ENCODE measurements at places on chromosomes 12 and 14. TPM values are rescaled to one million over a fixed set of nuclear protein-coding genes. Genes with fewer than 3 reads are reported as not detected.

CDKL1 gene
- total RNA-seq = 5.9 TPM

DNA sequence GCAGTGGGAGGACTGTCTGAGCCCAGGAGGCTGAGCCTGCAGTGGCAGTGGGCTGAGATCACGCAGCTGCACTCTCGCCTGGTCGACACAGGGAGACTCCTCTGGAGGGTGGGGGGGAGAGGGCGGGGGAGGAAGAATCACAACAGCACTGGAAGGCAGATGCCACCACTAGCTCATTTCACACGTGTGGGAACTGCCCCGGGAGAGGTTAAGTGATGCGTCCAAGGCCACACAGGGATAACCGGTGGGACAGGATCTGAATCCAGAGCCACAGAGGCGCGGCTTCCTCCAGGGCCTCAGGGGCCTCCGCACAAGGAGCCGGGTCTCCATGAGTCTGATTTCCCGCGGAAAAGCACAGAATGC, 20.8 kb downstream of the STX2 start:
- no peak for DNase-seq

DNA sequence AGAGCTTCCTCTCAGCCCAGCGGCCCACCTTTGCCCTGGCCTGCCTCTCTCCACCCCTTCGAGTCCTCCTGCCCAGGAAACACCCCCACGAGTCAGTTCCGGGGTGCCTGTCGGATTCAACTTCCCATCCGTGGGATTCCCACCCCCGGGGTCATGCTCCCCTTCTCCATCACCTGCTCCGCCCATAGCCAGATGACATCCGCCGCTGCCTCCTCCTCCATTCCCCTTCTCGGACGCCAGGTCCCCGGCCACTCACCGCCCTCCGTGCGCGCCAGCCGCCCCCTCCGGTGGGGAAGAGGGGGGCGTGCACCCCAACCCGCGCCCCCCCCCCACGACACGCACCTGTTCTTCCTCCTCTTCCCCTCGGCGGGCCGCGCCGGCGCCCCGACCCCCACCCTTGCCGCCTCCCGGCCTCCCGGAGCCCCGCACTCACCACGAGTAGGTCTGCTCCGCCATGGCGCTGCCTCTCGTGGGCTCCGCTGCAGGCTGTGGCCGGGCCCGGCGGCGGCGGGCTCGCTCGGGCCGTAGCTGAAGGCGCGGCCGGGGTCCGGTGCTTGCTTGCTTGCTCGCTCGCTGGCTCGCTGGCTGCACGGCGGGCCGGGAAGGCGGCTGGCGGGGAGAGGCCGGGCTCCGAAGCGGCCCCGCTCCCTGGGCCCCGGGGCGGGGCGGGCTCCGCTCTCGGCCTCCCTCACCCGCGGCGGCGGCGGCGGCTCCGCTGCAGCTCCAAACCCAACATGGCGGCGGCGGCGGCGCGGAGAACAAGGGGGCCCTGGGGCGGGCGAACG, 554 bp downstream of the SPPL3 start:
- DNase-seq = no peak

DNA sequence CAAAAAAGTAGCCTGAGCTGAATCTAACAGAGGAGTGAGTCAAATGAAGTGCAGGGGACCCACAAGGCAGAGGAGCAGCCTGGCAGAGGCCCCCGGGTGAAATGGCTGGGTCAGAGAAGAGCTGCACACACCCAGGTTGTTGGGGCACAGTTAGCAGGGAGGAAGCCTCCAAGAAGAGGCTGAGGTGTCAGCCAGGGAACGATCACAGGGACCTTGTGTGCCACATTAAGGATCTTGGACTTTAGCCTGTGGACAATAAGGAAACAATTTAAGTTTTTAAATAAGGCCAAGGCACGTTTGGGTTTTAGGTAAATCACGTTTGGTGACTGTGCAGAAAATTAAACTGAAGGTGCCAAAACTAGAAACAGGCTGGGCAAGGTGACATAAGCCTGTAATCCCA, 35.1 kb downstream of the OR10P1 start:
- no peak for DNase-seq

DNA sequence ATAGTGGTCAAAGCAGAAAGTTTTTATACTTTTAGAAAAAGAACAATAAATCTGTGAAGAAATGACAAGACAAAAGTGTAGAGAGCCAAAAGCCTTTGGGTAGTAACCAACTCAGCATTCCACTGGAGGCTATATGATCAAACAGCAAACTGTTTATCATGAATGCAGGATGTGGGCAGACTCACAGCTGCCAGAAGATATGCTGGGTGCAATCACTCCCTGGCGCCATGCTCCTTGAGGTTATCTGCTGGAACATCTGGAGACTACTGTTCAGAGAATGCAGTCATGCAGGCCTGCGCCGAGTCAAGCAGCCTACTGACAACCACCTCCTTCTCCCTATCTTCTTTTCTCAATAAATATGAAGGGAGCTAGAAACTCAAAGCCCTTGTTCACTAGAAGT, 49.0 kb upstream of the SLC8A3 start:
- no peak for DNase-seq

DNA sequence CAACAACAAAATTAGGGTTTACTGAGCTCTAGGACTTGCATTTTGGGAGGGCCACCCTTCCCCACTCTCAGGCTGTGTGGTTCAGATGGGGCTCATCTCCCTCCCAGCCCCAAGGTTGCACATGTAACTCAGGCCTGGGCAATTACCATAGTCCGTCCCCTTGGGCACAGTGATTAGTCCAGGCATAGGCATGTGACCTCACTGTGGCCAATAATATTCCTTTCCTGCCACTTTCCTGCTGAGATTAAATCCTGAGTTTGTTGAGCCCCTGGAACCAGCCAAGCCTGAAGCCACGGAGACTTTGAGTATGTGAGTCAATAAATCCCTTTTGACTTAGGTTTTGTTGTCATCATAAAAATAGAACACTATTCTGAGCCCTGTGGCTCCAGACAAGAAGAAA, 113.0 kb downstream of the AACS start:
- DNase-seq = no peak

DNA sequence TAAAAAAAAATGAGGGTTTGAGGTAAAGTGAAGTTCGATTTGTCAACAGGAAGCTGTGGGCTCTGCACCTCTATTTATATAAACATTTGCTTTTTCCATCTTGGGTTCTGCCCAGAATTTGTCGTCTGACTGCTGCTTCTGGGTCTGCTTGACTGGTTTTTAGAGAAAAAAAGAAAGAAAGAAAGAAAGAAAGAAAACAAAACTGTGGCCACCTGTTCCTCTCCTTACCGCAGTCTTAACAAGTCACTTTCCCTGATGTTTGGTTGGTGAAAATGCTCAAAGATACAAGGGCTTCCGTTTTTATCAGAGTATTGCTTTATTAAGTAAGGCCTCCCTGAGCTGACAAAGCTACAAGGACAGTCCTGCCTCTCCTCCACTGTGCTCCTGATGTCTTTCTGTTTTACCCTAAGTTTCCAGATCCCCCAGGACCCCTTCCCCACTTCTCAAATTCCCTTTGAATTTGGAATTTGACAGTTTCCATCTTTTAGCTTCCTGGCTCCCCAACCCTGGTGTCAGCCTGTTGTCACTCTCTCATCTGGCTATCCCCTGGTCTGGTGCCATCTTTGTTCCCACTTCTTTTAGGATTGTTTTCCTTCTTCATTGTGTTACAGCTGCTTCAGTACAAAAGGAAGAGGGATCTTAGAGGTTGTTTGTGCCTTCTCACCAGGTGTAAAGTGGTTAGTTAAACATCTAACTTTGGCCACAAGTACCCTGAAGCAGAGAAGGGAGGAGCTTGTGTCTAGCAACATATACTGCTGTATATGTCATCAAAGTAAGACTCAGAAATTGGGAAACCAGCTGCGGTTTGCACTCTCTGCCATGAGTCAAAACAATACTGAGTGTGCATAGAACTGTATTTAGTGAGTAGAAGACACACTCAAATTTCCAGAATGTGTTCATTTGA, 18.0 kb downstream of the MFAP5 start:
- DNase-seq = no peak
